ENCODE measurements at places on chromosomes 11 and 22.
A peak's percentile ranks its signal among the peaks of the same experiment; 100 is the strongest.

- no peak for DNase-seq
Measured at GRCh38 chr11:62555464-62556107, 9.0 kb upstream of the AHNAK start.

DNA sequence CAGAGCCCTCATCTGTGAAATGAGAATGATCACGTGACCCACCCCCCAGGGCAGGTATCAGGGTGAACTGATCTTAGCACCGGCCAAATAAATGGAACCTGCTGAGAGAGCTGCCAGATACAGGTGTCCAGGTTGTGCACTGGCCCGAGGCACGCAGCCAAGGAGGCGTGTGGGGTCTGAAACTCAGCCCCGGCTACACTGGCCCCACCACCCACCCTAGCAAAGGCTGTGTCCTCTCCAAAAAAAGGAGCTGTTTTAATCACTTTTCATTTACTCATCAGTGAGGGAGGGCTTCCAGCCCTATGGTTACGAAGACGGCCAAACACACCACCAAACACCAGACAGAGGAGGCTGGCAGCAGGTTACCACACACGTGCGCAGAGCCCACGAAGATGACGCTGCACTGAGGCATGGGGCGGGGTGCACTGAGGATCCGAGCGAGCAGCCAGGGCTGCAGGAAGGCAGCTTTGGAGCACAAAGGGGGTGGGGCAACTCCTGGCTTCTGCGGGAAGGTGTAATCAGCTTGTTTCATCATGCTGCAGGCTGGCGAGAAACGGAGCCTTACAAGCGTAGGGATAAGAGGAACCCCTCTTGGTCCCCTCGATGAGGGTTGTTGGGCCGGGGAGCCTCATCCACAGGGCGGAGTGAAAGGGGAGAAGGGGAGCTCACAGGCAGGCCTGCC lies 19.5 kb upstream of the SLC22A12 start:
- DNase-seq, result no peak

DNA sequence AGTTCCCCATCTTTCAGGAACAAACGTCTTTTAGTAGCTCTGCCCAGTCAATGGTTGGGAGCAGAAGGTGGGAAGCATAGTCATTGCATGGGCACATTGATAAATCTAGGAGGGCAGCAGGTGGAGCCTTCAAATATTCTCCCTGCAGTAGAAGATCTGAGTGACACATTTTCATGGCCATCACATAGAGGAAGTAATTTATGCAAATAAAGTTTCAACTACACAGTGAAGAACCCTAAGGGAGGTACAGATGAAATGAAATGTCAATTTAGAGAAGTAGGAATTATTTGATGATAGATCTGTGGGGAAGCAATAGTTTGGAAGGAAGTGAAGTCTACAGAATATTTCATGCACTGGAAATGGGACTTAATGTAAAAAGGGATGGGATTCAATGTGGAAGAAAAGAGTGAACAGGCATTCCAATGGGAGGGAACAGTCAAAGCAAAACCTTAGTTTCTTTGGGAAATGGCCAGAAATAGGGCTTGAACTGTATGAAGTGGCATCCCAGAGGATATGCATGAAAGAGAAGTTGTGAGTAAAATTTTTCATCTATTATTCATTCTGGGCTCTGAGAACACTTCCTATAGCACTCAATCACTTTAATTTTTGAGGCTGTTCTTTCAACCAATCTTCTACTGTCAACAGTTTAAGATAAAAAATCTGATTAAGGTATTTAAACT lies 256.2 kb upstream of the LUZP2 start:
- DNase-seq, result no peak

DNA sequence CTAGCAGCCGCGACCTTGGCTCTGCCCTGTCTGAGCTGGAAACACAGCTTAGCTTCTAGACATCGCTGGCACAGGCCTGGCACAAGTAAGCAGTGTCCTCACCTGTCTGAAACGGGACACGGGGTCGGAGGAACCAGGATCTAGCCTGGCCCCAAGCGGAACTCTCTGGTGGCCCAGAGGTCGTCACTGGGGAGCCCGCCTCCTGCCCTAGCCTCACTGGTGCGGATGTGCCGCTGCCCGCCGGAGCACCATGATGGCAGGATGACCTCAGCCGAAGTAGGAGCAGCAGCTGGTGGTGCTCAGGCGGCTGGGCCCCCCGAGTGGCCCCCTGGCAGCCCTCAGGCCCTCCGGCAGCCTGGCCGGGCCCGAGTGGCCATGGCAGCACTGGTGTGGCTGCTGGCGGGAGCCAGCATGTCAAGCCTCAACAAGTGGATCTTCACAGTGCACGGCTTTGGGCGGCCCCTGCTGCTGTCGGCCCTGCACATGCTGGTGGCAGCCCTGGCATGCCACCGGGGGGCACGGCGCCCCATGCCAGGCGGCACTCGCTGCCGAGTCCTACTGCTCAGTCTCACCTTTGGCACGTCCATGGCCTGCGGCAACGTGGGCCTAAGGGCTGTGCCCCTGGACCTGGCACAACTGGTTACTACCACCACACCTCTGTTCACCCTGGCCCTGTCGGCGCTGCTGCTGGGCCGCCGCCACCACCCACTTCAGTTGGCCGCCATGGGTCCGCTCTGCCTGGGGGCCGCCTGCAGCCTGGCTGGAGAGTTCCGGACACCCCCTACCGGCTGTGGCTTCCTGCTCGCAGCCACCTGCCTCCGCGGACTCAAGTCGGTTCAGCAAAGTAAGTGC lies 871 bp downstream of the SLC35E4 start:
- DNase-seq, result no peak

DNA sequence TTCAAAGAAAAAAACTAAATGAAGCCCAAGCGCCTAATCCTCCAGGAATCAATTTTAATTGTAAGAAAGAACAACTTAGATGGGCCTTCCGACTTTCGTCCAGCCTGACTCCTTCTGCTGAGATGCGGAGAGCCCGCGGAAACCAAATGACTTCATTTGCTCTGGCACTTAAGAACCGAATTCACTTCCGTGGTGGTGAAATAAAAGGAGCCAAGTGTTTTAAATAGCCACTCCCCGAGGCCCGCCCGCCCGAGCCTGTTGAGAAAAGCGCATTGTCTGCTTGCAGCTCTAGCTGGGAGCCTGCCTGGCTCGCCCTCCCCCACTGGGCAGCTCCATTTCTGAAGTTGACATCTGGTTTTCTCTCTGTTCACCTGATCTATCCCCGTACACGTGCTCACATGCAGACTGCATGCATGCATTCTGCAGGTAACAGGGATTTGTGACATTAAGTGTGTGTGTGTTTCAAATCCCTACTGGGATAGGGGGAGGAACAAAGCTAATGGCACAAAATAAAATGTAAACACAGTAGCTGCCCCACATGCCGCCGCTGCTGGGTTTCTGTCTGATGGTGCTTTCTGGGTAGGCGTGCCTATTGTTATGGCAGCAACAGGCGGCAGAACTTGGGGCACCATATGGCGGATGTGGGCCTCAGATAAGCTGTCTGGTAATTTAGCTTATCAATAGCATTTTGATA lies 6.2 kb downstream of the TEAD1 start:
- peak; percentile 18 for DNase-seq

GRCh38 chr11:35785287-35786167 lies 123.0 kb downstream of the TRIM44 start:
- DNase-seq, result no peak

- no peak for DNase-seq
Measured at GRCh38 chr22:44394246-44395117, 81.7 kb upstream of the SHISAL1 start.

- no peak for DNase-seq
Measured at GRCh38 chr22:46393873-46394272, 58.4 kb downstream of the TRMU start.

DNA sequence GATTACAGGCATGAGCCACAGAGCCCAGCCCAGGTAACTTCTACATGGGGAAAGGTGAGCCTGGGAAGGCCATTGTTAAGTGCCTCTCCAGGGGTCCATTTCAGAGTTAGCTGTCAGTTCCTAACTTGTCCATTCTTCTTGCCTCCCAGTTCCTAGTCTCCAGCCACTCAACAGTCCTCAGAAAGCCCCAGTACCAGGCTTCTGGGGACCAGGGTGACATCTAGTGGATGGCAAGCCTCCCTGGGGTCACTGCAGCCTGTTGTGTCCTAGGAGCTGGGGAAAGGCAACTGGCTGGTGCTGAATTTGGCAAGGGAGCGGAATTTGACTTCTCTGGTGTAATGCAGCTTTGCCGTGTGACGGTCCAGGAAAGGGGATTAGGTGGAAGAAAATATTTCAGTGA lies 2.1 kb downstream of the LGALS12 start:
- DNase-seq, result no peak

DNA sequence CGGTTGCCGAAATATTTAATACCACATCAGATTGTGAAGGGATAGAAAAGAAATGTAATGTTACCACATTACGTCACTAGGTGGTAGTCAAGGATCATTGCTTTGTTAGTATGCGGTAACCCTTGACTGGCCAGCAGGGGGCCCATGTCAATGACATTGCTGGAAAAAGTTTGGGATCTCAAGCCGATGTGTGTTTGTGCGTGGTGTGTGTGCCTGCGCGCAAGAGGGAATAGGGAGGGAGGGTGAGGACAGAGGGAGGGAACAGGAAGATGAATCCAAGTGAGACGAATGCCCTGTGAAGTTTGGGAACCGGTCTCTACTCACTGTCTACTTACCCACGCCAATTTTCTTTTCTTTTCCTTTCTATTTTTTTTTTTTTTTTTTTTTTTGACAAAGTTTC lies 10.7 kb upstream of the MRGPRX2 start:
- DNase-seq, result no peak

DNA sequence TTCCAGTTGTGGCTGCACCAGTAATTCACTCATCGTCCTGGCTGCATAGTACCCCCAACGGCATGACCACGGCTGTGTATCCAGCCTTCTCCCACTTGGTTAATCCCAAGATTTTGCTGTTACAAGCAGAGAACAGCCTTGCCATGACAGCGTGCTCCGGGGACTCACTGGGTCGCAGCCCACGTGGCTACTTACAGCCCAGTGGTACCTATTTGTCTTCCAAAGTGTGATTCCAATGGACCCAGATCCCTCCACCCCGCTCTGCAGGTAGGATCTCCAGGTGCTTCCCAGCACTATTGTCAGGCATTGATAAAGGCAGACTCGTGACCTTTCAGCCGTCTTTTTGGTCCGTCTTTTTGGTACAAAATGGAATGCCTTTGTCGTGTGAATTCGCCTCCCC lies 119.0 kb upstream of the FGF3 start:
- DNase-seq, result no peak

- DNase-seq, result no peak
Measured at GRCh38 chr22:17684245-17684644, 45.7 kb downstream of the BCL2L13 start.

DNA sequence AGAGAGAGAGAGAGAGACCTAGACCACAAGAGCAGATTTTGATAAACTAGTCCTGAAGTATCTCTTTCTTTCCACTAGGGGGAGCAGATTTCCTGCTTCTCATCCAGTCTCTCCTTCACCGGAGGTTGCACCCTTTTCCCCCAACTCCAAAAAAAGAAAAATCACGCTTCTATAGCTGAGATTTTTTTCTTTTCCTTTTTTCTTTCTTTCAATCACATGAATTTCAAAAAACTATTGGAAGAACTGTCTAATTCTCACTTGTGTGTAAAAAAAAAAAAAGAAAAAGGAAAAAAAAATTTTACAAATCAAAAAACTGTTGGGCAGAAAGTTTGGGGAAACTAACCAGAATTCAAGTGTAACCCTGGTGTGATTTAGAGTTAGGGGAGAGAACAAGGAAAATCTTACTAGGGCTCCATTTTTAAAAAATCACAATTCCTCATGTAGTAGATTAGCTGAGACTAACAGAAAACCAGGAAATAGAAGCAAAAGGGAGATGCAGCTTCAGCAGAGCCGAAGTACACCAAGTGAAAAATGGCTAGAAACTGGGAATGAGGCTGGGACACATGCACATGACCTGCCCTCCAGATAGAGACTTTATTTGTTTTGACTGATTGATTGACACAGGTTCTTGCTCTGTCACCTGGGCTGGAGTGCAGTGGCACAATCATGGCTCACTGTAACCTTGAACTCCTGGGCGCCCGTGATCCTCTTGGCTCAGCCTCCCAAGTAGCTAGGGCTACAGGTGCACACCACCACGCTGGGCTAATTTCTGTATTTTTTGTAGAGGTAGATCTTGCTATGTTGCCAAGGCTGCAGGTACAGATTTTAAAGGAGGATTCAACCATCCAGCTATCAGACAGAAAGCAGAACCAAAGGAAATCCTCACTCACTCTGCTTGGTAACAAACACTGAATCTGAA lies 27.1 kb downstream of the SDHD start:
- no peak for DNase-seq

GRCh38 chr22:44627521-44628139 lies 74.4 kb upstream of the PRR5 start:
- DNase-seq, result no peak

- no peak for DNase-seq
Measured at GRCh38 chr11:36090356-36091109, 146.7 kb downstream of the LDLRAD3 start.

GRCh38 chr22:30079952-30080533 lies at the start of gene HORMAD2:
Gene HORMAD2 (plus strand): TSS chr22:30080464. CDS start chr22:30093953, 13,489 bp downstream.
- DNase-seq, result no peak

- no peak for DNase-seq
Measured at GRCh38 chr22:47199261-47199978, 437.0 kb downstream of the TBC1D22A start.

GRCh38 chr22:42797011-42797410 lies 60.1 kb downstream of the ARFGAP3 start:
- DNase-seq, result no peak

DNA sequence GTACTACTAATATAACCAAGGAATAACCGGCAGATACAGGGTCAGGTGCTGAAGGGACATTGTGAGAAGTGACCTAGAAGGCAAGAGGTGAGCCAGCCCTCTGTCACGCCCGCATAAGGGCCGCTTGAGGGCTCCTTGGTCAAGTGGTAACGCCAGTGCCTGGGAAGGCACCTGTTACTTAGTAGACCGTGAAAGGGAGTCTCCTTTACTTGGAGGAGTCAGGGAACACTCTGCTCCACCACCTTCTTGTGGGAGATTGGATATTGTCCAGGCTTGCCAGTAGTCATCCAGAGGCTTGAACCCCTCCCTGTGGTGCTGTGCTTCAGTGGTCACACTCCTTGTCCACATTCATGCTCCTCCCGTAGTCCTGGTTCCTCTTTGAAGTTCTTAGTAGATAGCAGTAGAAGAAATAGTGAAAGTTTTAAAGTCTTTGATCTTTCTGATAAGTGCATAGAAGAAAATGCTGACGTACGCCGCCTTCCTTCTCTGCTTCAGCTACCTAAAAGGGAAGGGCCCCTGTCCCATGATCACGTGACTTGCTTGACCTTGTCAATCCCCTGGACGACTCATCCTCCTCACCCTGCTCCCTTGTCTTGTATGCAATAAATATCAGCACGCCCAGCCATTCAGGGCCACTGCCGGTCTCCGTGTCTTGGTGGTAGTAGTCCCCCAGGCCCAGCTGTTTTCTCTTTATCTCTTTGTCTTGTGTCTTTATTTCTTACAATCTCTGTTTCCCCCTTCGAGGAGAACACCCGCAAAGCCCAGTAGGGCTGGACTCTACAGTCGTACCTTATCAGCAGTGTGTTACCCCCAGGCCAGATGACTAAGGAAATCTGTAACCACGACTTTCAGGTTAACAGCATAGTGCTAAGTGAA lies 6.1 kb downstream of the NUP50 start:
- no peak for DNase-seq

GRCh38 chr11:2314136-2314524 lies 12.3 kb downstream of the TSPAN32 start:
- DNase-seq, result no peak

GRCh38 chr11:763073-763463 lies 14.2 kb downstream of the GATD1 start:
- no peak for DNase-seq
